ENCODE measurements at places on chromosomes 16 and 17.
A peak's percentile ranks its signal among the peaks of the same experiment; 100 is the strongest.

DNA sequence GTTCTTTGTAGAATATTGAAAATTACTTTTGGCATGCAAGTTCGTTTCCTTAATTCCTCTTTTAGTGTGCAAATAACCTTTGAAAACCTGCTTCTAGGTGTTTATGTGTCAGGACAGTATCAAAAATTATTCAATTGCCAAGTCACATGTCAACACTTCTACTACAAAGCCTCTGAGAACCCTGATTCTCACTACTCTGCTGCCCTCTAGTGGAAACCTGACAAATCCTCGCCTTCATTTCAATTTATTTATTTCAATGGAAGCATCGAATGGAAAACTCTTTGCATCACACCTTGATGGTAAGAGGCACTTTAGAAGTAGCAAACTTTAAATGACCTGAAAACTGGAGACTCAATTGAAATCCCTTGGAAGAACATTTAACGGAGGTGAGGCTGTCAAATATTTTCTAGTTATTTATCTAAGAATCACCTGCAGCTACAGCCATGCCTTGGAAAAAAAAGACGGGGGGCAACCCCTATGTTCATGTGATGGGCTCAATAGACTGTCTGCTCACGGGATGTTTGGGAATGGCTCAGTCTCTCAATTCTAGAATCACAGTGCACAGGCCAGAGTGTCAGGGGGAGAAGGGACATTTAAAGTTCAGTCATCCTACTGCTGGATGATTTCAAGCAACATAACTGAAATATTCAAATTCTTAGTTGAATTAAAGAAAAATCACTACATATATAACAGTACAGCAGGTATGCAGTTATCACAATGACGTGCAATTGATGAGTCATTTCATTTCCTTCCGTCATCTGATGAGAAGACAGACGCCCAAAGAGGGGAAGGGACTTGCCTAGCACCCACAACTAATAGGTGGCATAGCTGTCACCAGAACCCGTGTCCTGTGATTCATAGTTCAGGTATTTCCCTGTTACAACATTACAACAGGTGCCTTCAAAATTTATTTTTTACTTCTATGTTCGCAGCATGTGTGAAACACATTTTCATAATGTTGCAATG lies 563.9 kb downstream of the TOX3 start:
- DNase-seq: peak; percentile 67

DNA sequence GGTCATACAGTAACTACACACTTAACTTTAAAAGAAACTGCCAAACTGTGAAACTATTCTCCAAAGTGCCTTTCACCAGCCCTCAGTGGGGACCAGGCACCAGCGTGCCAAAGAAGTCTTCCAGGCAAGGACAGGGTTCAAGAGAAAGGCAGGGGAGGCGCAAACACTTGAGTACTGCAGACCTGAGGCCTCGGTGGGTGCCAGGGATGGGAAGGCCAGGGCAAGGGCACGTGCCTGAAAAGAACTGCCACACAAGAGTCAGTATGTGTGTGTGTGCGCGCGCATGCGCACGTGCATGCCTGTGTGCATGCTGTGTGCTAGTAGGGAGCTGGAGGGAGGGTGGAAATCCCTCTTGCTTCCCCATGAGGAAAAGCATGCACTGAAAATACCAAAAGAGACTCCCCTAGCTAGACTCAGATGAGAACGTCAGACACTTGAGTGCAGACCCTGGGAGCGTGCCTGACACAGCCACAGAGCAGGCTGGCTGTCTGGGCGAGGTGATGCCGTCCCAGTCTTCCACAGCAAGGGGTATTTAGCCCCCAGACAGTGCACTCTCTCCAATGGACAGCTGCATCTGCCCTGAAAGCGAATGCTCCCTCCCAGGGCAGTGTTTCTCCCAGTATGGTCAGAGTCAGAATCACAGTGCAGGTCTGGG lies 40.1 kb upstream of the GSG1L start:
- DNase-seq: no peak

GRCh38 chr16:11315510-11315909 lies 29.7 kb upstream of the RMI2 start:
- peak; percentile 56 for DNase-seq

GRCh38 chr16:66020642-66021041 lies 345.8 kb upstream of the CDH5 start:
- peak; percentile 52 for DNase-seq

GRCh38 chr17:4845118-4845517 lies 12.0 kb downstream of the MINK1 start:
- DNase-seq: no peak

DNA sequence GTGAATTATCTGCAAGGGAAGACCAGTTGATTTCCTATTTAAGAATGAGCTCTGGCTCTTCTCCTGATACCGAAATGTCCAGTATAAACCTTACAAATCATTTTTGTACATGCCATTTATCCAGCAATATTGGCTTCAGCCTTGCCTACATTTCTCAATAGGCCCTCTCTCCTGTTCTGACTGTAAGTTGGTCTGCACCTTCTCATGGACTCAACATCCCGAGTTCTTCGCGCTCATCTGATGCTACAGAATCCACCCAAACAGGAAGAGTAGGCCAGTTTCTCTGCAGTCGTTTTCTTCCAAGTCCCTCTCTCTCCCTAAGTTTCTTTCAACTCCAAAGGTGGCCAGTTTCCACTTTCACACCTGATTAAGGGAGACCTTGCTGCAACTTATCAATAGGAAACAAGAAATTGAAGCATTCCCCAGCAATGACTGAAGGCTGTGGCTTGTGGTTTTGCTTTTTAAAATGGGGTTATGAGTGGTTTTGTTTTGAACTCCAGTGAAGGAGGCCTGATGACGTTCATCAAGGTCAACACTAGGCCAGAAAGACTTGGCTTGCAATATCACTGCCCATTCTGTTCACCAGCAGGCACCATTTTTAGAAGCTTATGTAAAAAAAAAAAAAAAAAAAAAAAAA lies 383.0 kb downstream of the MAF start:
- DNase-seq: no peak

GRCh38 chr17:77466140-77466539 lies 325.4 kb downstream of the SEC14L1 start:
- DNase-seq: no peak

DNA sequence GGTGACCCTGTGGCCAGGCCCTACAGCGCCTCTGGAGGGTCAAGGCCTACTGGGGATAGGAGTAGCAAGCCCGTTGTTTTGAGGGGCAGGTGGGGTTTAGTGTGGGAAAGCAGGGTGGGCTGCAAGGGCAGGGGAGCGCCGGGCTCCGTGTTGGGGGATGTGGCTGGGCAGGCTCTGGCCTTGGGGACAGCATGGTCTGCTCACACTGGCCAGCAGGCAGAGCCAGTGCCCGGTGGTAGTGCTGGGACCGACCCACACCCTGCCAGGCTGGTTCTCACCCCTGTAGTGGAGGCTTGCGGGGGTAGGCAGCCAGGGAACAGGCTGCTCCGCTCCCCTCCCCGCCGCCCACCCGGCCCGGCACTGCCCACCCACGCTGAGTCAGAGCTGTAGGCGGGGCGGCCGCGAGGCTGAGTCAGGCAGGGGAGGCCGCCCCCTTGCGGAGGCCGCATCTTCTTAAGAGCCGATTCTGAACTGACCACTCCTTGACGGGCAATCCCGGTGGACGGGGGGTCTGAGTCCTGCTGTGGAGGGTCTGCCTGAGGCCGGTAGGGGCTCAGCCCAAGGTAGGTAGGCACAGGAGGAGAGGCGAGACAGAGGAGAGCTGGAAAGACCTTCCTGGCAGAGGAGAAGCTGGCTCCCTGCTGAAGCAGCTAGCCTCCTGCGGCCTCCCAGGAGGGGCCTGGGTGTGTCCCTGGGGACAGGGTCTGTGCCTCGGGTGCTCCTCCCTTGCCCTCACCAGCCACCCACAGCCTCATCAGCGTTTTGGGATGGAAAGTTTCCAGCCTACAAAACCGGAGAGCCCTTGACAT lies 62.4 kb downstream of the BAIAP2 start:
- peak; percentile 82 for DNase-seq

DNA sequence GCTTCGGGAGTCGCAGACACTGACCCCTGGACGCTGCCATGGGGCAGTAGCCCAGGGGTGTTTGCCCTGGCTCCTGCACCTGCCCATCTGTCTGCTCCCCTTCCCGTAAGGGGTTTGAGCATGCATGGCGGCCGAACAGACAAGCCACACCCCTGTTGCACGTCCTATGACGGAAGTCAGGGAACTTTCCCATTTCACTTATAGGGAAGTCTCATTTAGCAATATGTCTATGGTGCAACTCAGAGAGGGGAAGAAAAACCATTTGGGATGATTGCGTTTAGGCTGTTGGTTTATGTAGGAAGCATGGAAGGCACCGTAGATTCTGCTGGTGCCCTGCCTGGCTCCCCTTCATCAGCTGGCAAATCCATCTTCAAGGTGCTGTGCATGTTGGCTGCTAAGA lies 112.5 kb downstream of the HAPSTR1 start:
- no peak for DNase-seq

DNA sequence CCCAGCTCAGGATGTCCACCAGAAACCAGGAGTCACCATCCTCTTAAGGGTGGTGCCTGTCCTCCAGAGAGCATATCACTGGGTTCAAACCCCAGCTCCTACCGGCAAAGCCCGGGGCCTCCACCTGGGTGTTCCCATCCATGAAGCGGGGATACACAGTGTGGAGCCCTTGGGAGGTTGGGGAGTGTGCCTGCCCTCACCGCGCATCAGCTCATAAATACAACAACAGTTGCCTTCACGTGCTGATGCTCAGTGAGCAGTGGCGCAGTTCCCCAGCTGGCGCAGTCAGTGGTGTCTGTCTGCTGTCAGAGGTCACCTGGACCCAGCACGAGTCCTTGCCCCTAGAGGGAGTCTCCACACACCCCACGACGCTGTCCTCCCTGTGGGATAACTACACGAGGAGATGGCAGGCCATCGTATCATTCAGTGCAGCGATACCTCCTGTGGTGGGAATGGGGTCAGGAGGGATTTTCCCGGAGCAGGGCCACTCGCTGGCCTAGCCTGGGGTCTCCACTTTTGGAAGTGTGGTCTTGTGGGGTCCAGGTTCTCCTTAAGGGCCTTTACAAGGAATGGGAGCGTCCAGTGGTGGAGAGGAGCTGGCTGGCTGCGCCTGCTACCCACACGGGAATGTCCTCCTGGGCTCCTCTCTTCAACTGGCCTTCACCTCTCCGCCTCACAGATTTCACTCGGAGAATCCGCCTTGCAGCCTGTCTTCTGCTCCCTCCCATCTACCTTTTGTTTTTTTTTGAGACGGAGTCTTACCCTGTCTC lies 2.3 kb upstream of the ELOB start:
- DNase-seq: no peak

GRCh38 chr16:82699711-82700495 lies 73.1 kb downstream of the CDH13 start:
- DNase-seq: peak; percentile 91

All from EH (cell line).